ENCODE measurements at places on chromosomes 1 and 21.

- peak; percentile 40 for DNase-seq
These were observed 779.7 kb downstream of the USP25 start for GRCh38 chr21:16509476-16509875.

- no peak for DNase-seq
These were observed 30.4 kb downstream of the SPATA21 start for GRCh38 chr1:16406868-16407267.

GRCh38 chr1:154743526-154744036, 126.5 kb downstream of the KCNN3 start:
- no peak for DNase-seq

DNA sequence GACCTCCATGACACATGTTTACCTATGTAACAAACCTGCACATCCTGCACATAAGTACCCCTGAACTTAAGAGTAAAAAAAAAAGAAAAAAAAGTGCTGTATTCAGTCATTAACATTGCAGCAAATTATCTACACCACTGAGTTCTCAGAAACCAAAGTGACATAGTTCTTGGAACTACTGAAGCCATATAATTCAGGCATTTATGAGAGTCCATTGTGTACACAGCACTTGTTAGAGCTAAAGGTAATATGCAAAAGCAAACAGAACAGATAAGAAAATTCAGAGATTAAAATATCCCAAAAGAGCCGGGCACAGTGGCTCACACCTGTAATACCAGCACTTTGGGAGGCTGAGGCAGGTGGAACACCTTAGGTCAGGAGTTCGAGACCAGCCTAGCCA, 38.0 kb downstream of the F5 start:
- DNase-seq = no peak

- DNase-seq = no peak
These were observed 10.6 kb downstream of the METTL18 start for GRCh38 chr1:169784102-169784501.

DNA sequence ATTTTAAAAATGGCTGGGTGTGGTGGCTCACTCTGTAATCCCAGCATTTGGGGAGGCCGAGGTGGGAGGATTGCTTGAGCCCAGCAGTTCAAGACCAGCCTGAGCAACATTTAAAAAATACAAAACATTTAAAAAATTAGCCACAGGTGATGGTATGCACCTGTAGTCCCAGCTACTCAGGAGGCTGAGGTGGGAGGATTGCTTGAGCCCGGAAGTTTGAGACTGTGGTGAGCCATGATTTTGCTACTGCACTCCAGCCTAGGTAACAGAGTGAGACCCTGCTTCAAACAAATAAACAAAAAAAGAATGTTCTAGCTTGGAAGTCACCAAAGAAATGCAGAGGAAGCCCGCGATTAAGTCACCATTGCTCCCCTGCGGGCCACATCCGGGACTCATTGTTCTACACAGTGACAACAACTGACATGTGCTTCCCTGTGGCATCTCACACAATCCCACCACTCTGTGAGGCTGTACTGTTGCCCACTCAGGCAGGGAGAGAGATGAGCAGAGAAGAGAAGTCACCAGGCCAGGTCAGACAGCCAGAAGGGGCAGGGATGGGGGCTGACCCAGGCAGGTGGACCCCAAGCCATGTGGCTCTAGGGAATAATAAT, 18.4 kb upstream of the SPATC1L start:
- DNase-seq = no peak

DNA sequence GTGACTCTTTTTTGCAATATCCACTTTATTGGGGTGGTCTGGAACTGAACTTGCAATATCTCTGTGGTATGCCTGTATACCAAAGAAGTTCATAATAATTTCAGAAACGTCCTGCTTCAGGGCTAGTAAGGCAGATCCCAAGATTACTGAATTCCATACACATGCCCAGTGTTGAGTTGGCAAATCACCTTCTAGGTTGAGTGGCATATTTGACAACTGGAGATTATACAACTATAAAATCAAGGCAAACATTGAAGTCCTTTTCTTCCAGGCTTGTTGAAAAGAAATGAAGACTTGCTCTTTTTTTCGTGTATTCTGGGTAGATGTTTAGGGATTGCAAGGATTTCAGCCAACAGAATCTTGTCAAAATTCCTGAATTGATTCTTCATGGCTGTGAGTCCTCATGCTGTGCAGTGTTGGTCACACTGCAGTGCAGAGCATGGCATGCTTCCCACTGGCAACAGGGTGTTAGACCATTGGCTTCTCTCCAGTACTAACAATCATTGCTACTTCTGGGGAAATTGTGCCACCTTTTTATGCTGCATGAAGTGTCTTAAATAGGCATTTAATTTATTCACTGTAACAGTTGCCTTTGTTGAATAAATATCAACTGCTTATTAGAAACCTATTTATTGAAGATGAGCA, 367.1 kb upstream of the ADGRL4 start:
- DNase-seq = peak; percentile 35

GRCh38 chr21:42117967-42118780, 47.1 kb downstream of the UMODL1 start:
- no peak for DNase-seq

GRCh38 chr1:21532992-21533534, 23.8 kb downstream of the ALPL start:
- no peak for DNase-seq

DNA sequence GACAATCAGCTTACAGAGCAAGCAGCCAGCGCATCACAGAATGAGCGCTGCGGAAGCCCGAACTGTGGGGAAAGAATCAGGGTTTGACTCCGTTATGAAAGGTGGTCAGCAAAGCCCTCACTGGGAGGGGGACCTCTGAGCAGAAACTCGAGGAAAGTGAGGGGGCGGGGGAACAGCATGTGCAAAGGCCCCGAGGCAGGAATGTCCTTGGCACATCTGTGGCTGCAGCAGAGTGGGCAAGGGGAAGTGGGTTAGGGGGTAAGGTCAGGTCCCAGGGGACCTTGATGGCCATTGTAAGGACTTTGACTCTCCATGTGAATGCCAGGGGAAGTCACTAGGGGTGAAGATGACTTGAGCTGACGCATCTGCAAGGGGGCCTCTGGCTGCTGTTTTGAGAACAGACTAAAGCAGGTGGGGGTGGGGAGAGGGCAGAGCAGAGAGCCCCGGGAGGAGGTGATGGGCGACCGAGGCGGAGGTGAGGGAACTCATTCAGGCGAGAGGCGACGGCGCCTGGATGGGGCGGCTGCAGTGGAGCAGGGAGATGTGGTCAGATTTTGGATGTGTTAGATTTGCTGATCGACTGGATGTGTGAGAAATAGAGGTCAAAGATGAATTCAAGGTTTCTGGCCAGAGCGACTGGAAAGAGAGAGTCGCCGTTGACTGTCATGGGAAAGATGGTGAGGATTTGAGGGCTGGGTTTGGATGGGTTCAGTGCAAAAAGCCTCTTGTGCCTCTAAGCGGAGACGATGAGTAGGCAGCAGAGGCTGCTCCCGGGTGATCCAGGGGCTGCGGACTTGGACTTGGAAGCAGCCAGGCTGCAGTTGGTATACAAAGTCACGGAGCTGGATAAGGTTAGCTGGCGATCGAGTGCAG, 108.0 kb upstream of the ZBTB40 start:
- no peak for DNase-seq

GRCh38 chr1:177686933-177687332, 282.9 kb downstream of the SEC16B start:
- no peak for DNase-seq

DNA sequence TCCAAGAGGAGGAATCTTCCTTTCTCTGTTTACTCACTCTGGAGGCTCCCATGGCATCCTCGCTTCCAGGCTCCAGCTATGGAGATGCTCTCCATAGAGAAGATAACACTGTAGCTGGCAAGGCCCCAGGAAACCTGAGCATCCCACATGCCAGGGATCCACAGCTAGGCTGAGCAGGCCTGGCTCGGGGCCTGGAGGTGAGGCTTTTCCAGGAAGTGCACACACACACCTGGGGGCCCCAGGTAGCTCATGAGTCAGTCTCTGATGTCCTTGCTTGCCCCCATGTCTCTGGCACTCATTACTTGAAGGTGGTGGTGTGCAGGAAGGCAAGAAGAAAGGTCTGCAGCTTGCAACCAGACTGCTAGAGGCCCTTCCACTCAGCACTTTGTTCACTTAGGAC, 5.5 kb upstream of the LCE5A start:
- no peak for DNase-seq

GRCh38 chr21:31538816-31539215, 120.7 kb upstream of the SOD1 start:
- DNase-seq = no peak

DNA sequence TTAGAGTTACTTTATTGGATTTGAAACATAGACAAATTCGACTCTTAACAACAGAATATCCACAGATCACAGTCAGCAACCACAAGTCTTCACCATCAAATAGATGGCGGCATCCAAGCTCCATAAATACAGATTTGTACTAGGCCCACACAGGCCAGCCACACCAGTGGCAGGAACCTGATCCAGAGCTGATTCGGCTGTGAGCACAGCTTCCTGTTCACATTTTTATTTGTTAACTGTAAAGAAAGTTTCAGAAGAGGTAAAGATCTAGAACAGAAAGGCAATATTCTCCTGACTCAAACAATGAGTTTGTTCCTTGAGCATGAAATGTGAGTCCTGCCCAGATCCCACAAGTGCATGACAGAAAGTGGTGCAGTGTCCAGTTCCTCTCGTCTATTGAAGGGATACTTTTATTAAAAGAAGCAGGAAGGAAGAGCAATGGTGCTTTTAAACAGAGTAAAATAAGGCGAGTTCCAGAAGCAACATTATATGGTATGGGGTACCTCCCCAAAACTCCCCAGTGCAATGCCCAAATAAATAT, 205.8 kb downstream of the SLC45A1 start:
- no peak for DNase-seq

- no peak for DNase-seq
These were observed 23.1 kb upstream of the DYNLT5 start for GRCh38 chr1:66729119-66729518.

Data from femur (tissue), 1 donor.